Brain pericyte (primary cell): ENCODE measurements at places on chromosomes 13 and 19.

- no peak for DNase-seq
These were observed 69.1 kb downstream of the URI1 start for GRCh38 chr19:30011051-30011578.

DNA sequence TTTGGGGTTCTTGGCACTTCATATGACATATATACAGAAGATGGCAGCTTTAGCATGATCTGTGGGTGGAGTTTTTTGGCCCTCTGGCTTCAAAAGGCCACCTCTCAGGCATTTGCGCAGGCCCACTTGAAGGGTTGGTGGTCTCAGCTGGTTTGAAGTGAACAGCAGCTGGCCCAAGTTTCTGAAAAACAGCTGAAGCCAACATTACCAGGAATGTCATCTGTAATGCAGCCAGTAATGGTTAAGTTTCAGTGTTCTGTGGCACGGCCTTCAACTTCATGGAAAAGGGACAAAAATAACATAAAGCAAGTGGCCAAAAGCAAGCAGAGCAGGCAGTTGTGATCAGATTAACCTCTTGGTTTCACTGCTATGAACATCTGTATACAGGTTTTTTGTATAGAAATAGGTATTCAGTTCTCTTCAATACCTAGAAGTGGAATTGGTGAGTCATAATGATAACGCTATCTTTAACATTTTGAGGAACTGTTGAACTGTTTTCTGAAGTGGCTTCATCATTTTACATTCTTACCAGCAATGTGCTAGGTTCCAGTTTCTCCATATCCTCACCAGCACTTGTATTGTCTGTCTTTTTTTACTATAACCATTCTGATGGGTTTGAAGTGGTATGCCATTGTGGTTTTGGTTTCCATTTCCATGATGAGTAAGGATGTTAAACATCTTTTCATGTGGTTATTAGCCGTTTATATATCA lies 245.4 kb downstream of the SHISA2 start:
- DNase-seq = no peak

GRCh38 chr19:30159636-30160035 lies 212.5 kb upstream of the ZNF536 start:
- DNase-seq = no peak

DNA sequence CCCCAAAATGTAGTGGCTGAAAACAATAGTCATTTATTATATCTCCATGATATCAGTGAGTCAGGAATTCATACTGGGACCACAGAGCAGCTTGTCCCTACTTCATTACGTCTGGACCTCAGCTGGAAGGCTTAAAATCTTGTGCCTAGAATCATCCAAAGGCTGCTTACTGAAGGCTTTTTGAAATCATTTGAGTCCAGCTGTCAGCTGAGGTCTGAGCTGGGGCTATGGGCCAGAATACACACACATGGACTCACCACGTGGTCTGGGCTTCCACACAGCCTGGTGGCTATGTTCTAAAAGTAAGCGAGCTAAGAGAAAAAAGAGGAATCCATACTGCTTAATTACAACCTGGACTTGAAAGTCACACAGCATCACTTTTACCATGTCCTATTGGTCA lies 209.2 kb downstream of the KCTD12 start:
- DNase-seq = peak; percentile 79

- no peak for DNase-seq
These were observed 166.8 kb downstream of the MAB21L1 start for GRCh38 chr13:35309706-35310105.

GRCh38 chr13:52845334-52845761 lies 3.1 kb downstream of the PCDH8 start:
- no peak for DNase-seq

GRCh38 chr13:79725841-79726240 lies 244.9 kb downstream of the NDFIP2 start:
- no peak for DNase-seq

GRCh38 chr19:2969104-2969504 lies 8.3 kb upstream of the TLE6 start:
- no peak for DNase-seq

DNA sequence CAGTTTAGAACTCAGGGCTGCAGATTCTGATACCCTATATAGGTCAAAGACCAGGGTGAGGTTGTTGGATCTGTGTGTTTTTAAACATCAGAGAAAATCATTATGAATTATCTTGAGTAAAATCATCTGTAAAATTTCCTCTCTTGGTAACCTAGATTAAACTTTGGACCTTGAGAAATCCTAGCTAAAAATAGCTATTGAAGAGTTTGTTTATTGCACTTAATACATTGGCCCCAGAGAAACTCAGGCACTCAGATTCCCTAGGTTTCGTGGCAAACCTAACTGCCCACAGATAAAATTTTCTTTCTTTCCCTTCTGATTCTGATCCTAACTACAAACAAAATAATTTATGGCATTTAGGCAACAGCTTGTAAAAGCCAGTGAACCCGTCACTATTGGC lies 102.3 kb downstream of the GPC6 start:
- DNase-seq = no peak

GRCh38 chr19:39099341-39099740 lies 15.2 kb downstream of the ACP7 start:
- DNase-seq = no peak

DNA sequence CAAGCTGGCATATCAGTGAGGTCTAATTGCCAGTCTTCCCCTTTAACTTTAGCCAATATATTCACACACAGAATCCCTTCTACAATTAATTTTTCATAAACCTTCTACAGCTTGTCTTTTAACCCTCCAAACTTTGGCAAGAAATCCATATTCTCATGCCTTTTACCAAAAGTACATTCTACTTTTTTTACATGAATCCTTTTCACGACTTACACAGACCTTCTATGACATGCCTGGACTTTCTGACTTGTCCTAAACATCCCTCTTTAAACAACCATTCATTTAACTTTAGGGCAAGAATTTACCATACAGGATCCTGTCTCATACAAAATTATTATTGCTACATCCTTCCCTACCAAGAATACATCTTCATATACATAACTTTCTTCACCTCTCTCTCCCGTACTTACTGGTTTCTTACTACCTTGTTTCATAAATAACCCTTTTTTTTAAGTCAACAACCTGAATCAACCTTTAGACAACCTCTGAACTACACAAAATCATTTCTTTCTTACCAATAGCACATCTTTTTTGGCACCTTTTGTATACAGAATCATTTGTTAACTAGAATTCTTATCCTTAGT lies 23.5 kb downstream of the ZNF544 start:
- no peak for DNase-seq

DNA sequence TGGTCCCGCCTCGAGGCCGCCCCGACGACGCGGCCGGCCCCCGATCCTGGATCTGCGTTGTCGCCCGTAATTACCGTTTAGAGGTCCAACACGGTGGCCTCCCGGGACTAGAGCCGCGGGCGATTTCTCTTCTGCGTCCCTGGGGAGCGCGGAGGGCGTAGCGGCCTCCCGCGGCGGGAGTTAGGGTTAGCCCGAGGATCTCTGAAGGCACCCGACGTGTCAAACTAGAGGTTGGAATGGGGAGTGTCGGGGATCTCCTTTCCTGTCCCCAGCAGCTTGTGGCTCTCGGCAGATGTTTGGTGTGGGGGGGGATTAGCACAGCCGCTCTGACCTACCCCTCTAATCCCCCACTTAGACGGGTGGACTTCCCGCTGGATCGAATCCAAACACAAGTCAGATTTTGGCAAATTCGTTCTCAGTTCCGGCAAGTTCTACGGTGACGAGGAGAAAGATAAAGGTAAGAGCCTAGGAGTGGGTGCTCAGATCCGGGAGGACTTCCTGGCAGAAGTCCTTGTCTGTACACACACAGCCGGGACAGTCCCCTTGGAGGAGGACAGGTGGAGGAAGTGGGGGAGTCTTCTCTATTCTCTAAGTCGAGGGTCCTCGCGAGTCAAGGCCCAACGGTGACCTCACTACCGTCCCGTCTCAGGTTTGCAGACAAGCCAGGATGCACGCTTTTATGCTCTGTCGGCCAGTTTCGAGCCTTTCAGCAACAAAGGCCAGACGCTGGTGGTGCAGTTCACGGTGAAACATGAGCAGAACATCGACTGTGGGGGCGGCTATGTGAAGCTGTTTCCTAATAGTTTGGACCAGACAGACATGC lies 581 bp downstream of the CALR start:
- DNase-seq = no peak

GRCh38 chr19:17391371-17392151 lies 2.4 kb downstream of the CCDC194 start:
- DNase-seq = no peak

GRCh38 chr19:14497228-14497921 lies 1.4 kb upstream of the GIPC1 start:
- no peak for DNase-seq

GRCh38 chr13:36088001-36088400 lies 43.2 kb downstream of the DCLK1 start:
- DNase-seq = no peak

- no peak for DNase-seq
These were observed 14.7 kb downstream of the GADD45B start for GRCh38 chr19:2490659-2491058.

- no peak for DNase-seq
These were observed 67.9 kb upstream of the ZNF724 start for GRCh38 chr19:23318143-23318542.

DNA sequence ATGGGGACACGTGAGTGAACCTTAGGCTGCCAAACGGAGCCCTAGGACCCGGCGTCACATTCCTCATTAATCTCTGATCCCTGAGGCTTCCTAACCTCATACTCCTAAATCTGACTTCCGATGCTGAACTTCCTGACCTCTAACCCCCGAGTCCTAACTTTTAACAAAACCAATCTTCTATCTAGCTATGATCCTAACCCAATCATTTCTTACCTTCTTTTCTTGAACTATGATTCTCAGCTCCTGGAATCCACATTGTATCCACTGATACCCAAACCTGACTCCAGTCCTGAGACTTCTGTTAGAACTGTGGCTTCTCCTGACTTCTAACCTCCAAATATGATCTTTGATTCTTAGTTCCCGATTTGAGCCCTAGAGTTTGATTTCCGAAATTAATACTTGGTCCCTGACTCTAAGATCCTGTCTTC lies 447 bp downstream of the NFKBIB start:
- no peak for DNase-seq

DNA sequence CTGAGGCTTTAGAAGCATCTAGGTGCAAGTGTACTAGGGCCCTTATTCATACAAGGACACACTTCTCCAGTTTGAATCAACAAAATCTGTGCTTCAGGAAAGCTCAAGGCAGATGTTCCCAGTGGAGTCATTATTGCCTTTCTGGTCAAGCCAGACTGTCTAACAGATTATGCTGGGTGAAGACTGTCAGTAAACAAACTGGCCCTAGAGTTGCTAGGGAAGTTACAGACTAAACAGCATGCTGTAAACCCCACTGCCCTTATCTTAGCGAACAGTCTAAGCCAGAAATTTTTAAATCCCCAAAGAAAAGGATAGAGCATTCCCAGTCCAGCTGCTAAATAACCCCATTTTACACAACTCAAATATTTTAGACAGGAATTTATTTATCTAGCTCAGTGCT lies 1701.3 kb upstream of the PRR20A start:
- DNase-seq = no peak

GRCh38 chr13:99985241-99985874 lies 3.8 kb downstream of the ZIC2 start:
- no peak for DNase-seq

DNA sequence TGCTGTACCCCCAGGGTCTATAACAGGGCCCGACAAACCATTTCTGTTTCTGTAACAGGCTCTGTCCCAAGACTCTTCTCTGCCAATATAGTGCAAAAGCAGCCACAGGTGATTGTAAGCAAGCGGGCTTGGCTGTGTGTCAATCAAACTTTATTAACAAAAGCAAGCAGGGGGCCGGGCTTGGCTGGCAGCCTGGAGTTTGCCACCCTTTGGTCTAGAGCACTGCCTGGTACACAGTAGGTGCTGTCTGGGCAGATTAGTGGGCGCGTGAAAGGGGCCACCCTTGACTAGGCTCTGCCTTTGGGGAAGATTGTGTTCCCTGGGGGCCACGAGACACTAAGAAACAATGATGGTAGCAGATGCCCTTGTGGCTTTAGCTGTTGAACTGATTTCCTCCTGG lies 27.4 kb downstream of the CCL25 start:
- no peak for DNase-seq

GRCh38 chr13:71866335-71867130 lies 471 bp downstream of the DACH1 start:
- no peak for DNase-seq

DNA sequence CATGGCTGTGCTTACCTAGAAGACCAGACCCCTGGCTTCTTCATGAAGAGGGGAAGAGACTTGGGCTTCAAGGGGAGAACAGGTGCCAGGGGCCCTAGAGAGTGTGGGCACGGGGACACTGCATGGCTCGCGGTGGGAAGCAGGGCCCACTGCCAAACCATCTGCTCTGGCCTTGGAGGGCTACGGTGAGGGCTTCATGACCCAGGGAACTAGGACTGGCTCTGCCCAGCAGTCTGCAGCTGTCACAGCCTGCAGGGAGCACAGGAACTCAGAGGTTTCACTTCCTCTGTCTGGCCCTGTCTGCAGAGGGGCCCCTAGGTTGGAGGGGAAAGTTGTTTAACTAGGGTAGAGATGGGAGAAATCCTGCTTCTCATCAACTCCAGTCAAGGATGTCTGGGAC lies 4.3 kb downstream of the ERCC1 start:
- DNase-seq = no peak

- DNase-seq = no peak
These were observed 349 bp upstream of the KISS1R start for GRCh38 chr19:916645-917322.

GRCh38 chr19:45115809-45116615 lies 23.0 kb downstream of the PPP1R37 start:
- DNase-seq = no peak

GRCh38 chr19:14021474-14021873 lies 6.5 kb upstream of the RLN3 start:
- DNase-seq = no peak

DNA sequence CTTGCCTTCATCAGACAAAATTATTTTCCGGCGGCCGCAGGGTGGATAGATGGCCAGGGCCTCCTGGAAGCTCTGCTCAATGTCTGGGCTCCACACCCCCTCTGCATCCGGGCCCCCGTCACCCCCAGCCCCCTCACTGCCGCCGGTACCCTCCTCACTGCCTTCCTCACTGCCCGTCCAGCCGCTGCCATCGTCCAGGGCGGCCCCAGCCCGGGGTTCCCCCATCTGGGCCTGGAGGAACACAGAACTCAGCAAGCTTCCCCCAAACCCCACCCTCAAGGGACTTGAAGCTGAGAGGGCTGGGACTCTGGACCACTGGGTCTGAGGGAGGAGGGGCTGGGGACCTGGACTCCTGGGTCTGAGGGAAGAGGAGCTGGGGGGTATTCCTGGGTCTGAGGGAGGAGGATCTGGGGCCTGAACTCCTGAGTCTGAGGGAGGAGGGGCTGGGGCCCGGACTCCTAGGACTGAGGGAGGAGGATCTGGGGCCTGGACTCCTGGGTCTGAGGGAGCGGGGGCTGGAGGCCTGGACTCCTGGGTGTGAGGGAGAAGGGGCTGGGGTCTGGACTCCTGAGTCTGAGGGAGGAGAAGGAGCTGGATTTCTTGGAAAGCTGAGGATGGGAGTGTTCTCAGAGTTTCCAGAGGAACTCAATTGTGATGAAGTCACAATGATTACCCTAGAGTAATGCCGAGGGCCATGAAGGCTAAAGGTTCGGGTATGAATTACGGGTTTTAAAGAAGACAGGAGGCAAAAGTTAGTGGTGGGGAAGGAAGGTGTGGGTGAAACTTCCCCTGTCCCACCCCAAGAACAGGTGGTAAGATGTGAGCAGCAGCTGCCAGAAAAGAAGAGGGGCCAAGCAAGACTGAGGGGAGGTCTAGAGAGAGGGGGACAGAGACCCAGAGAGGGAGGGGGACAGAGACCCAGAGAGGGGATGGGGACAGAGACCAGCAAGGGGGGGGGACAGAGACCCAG lies 2.1 kb downstream of the TEAD2 start:
- no peak for DNase-seq
